ENCODE measurements at places on chromosomes 7 and 10.

DNA sequence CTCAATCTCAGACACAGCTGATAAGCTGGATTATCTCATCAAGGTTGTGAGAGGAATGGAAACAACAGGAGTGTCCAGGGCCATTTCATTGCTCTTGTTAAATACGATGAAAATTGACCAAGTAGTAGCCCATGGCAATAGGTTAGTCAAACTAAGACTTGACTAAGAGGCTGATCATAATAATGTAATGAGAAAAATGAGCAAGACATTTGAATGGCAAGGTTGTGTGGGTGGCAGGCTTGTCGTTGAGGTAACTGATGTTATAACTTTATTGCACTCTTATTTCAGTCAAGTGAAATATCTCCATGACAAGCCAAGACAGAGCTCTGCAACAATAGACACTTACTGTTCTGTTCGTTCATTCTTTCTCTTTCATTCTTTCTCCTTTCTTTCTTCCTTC is 532.0 kb downstream of the GATA3 start:
- no peak for DNase-seq

DNA sequence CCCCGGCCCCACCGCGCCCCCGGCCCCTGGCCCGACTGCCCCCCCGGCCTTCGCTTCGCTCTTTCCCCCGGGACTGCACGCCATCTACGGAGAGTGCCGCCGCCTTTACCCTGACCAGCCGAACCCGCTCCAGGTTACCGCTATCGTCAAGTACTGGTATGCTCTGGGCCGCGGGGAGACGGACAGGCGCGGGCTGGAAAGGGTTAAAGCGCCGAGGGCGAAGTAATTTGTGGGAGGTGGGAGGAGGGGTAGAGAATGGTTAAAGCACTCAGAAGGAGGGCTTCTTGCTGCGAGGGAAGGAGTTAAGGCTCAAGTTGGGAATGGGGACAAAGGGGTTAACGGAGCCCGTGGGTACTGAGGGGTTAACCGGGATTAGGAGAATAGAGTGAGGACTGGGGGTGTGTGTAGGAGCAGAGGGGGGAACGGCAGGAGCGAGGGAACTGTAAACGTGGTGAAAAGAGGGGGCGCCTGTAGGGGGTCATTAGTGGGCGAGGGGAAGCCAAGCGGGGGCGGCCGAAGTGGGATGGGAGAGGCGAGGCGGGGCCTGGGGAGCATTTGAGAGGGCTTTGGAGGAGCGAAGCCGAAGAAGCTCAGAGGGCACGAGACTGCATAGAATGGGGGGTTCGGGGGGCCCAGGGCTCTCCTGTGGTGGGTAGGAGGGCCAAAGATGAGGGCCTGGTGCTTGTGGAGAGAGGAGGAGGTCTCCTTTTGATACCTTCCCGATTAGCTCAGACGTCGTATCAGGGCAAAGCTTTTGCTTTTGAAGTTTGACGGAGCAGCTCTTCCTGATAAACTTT is 605 bp downstream of the SUFU start:
- no peak for DNase-seq

- no peak for DNase-seq
These were observed 458.5 kb downstream of the TFEC start for GRCh38 chr7:115572111-115572510.

DNA sequence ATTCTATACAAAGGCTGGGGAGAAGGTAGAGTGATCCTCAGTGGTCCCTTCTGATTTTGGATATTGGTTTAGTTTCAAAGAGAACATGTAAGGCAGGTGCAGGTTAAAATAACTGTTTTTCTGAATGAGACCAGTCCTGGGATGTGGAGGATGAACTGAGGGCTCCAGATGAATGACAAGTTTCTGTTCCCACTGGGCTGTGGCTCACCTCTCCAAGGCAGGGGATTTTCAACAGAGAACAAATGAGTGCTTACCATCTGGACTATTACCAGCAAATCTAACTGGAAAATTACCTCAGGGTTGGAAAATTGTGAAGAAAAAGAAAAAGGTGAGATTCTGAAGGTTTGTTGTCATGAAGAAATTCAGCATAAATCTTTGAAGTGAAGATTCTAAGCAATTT is 8.0 kb downstream of the LAMB4 start:
- DNase-seq = no peak

DNA sequence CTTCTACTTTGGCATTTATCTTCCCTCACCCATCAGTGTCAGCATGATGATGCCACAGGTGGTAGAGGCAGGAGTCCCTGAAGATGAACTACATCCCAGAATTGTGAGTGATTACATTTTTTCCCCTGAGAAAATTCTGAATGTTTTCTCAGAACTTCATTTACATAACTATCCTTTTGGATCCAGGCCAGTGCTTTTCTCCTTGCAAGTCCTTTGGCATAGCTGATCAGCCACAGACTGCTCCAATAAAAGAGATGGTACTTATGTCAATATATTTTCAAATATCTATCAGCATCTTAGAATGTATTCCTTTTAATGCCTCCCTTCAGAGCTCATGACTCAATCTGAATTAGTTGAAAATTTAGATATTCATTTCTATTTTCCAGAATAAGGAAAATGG is 135.5 kb downstream of the IQUB start:
- DNase-seq = no peak

GRCh38 chr10:76778914-76779795 is 858.5 kb downstream of the KCNMA1 start:
- DNase-seq = no peak

GRCh38 chr7:34277016-34277802 is 371.9 kb downstream of the BMPER start:
- no peak for DNase-seq

- DNase-seq = no peak
These were observed 3.3 kb upstream of the C10orf105 start for GRCh38 chr10:71722849-71723248.

DNA sequence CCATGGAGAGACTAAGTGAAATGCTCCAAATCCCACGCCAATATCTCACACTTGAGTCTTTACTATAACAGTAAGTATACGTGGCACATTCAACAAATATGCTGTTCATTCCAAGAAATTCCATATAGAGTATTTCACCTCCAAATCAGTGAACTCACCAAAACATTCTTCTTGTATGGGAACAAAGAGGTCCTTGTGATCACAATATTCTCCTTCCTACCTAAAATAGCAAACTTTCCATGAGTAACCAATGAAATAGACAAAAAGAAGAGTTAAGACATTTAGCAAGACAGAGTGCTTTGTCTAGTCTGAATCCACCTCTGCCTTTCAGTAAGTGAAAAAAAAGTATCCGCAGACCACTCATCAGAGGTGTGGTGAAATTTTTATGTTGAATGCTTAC is 77.3 kb upstream of the NXPH1 start:
- no peak for DNase-seq

DNA sequence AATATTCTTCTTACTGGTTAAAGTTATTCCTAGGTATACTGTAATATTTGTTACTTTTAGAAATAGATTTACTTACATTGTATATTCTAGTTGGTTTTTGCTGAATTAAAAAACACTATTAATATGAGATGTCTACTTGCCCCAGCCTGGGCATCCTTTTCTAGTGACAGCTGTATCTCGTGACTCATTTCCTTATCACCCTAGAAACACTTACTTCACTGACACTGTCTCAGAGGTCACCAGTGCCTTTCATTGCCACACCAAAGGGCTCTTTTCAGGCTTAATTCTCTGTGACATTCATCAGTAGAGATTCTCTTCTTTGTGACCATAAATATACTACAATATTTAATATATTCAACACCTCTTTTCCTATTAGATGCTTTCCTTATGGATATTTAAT is 194.7 kb downstream of the GALNT17 start:
- DNase-seq = no peak

GRCh38 chr10:112761256-112761655 is 188.8 kb upstream of the TCF7L2 start:
- no peak for DNase-seq

DNA sequence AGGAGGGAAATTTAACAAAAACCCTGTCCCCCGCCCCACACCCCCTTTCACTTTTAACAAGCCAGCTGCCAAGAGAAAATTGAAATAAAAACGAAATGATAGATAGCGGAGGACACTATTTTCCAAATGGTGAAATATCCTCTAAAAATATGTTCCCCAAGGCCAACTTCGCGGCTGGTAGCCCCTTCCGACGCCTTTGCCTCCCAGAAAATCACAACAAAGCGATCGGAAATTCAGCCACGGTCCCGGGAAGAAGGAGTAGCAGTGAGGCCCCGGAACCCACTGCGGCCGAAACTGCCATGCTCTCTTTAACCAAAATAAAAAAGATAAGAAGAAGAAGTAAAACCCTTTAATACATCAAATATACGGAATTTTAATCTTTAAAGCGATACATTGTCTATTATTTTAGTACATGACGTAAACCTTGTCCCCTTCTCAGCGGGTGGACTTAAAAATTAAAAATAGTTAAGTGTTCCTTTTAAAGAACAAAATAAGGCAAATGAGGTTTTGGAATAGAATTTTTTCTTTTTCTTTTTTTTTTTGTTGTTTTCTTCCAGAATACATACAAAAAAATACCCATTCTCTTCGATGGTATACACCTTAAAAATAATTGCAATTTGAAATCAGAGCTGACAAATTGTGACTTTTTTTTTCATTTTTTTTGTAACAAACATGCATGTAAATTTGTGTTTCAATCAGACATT is 3.9 kb downstream of the ZNF503 start:
- DNase-seq = no peak

GRCh38 chr7:106740806-106741205 is 79.8 kb upstream of the CCDC71L start:
- DNase-seq = no peak

DNA sequence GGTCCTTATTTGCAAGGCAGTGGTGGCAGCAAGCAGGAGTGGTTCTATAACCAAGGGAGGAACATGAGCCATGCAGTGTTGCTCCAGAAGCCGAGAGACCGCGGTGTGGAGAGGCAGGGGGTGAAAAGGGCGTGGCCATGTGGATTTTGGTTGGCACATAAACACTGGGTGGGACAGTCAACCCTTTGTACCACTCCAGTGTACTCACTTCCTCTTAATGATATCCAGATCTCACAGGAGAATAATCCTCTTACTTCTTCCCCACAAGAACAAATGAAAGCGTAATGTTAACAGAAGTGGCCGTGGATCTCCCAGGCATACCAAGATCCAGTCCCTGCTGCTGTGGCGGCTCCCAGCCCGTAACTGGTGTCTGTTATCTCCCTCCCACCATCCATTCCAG is 42.4 kb downstream of the XRCC2 start:
- no peak for DNase-seq

DNA sequence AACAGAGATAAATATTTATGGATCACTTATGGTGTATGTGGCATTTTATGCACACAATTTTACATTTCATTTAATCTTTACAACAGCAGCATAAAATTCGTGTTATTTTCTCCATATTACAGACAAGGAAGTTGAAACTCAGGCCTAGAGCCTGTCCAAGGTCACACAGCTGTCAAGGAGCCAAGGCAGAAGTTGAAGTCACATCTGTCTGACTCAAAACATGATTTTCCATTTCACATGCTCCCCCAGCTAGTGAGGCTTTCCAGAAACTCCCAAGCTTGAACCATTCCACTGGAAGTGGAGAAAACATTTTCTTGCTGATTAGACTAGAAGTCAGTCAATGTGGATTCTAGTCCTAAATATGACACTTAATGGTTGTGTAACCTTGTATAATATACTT is 110.5 kb downstream of the HECTD2 start:
- DNase-seq = no peak

GRCh38 chr7:14765731-14766130 is 136.8 kb downstream of the DGKB start:
- no peak for DNase-seq

DNA sequence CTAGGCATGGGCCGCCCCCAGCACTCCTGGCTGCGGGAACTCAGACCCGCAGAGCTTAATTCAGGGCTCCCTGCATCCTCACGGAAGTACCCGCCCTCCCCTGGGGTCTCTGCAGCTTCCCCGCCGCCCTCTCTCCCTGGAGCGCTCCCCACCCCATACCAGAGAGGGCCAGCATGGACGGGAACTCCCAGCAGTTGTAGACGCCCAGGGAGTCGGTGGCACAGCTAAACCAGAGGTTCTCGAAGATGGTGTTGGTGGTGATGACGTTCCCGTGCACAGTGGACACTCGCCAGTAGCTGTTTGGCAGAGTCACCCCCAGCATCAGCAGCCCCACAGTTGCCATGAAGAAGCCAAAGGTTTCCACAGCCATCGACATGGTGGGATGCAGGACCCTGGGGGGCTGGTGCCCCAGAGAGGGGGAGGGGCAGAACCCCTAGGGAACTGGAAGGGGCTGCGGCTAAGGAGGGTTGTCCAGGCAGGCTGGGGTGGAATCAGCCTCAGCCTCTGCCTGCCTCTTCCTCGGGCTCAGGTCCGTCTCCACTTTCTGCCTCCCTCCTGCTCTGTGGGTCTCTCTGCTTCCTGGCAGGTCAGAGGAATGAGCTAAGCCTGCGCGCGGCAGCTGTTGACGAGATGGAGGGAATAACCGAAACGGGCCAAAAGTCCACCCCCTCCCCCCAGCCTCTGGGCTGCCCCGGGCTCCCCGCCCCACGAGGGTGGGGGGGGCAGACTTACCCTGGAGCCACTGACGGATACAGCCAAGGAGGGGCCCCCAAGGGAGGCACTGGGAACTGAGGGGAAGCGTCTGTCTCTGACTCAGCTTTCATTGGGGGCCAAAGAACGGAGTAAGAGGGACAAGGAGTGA is at the start of gene CLDN15:
Gene CLDN15 (minus strand): TSS at position 597 of the 862 bp plus-strand sequence. CDS start 221 bp downstream, at position 376.
- no peak for DNase-seq

DNA sequence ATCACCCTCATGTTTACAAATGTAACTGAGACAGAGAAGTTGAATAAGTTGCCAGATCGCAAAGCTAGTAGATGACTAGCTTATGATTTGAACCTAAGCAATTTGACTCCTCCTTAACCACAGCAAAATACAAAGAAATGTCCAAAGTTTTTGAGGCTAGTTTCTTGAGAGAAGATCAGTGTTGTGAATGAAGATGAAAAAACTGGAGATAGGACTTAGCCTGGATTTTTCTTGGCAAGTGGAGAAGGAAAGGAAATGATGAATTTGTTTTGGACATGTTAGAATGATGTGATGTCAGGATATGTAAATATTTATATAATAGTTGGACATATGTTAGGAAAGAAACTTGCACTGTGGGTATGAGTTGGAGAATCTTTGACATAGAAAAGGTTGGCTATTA is 149.8 kb downstream of the LSMEM1 start:
- DNase-seq = no peak

GRCh38 chr10:26714415-26715136 is 17.1 kb downstream of the PDSS1 start:
- no peak for DNase-seq

- no peak for DNase-seq
These were observed 153.6 kb downstream of the PHF14 start for GRCh38 chr7:11127114-11127785.
